ENCODE measurements at places on chromosomes 6 and 20.

DNA sequence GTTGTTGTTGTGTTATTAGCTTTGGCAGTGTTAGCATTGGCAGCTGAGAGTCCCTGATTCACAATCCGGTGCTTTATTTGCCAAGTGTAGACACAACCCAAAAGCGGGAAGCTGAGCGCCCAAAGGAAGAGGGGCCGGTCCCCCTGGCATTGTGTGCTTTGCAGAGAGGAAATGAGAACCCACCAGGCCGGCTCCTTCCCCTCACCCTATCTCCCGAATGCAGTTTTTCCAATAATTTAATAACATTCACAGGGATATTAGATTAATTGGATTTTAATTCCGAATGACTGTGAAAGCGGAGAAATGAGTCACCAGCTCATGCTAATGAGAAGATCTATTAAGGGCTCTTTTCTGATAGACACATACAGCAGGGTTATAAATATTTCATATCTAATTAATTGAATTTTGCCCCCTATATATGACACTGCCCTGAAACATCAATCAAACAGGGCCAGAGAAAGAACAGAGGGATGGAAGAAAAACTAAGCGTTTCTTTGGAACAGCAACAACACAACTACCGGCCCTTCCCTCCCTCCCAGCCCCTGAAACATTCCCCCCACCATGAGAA, 143.8 kb downstream of the MBOAT1 start:
- no peak for DNase-seq

- no peak for DNase-seq
Observed at GRCh38 chr20:47038566-47039560, 144.2 kb downstream of the EYA2 start.

- no peak for DNase-seq
Observed at GRCh38 chr6:15205321-15205720, 40.5 kb upstream of the JARID2 start.

GRCh38 chr6:149581349-149581748, 15.2 kb downstream of the GINM1 start:
- no peak for DNase-seq

GRCh38 chr20:4217349-4217841, 202.0 kb upstream of the RNF24 start:
- DNase-seq: no peak
